ENCODE measurements at places on chromosomes 12 and 14.

- DNase-seq, result no peak
Observed at GRCh38 chr12:53459097-53459496, 7.2 kb downstream of the PCBP2 start.

GRCh38 chr12:113870035-113870434 is 96.1 kb downstream of the RBM19 start:
- DNase-seq, result no peak

DNA sequence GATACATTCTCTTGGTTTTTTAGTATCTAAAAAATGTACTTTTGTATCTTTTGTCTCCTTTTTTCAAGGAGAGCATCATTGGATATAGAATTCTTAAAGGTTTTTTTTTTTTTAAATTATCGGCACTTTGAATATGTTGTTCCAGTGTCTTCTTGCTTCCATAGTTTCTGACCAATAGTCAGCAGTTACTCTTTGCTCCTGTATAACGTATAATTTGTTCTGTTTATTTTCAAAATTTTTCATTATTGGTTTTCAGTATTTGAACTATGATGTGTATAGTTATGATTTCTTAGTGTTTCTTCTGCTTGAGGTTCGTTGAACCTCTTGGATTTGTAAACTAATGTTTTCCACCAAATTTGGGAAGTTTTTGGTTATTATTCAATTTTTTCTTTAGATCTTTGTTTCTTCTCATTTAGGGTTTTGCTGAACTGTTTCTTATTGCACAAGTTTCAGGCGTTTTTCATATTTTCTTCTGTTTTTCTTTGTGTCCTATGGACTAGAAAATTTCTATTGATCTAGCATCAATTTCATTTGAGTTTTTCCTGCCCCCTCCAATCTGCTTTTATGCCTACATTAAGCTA is 93.9 kb downstream of the PLBD1 start:
- no peak for DNase-seq

- DNase-seq, result peak; percentile 43
Observed at GRCh38 chr14:104723651-104724406, at the start of gene ADSS1. Gene ADSS1 (plus strand): TSS chr14:104724229. CDS start chr14:104724271, 42 bp downstream.

DNA sequence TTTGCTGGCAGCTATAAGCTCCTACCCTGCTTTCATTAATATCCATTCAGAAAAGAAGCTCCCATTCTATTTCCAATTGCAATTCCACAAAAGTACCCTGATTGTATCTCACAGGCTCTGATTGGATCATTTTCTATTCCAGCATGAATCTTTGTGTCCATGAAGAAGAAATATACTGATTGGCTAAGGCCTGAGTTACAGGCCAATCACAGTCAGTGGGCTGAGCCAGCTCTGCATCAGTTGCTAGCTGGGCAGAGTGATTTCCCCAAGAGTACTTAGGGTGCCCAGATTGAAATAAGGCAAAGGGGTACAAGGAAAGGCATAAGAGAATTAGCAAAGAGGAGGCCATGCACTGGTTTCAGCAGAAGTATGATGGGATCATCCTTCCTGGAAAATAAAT is 14.4 kb downstream of the ART4 start:
- DNase-seq, result no peak

DNA sequence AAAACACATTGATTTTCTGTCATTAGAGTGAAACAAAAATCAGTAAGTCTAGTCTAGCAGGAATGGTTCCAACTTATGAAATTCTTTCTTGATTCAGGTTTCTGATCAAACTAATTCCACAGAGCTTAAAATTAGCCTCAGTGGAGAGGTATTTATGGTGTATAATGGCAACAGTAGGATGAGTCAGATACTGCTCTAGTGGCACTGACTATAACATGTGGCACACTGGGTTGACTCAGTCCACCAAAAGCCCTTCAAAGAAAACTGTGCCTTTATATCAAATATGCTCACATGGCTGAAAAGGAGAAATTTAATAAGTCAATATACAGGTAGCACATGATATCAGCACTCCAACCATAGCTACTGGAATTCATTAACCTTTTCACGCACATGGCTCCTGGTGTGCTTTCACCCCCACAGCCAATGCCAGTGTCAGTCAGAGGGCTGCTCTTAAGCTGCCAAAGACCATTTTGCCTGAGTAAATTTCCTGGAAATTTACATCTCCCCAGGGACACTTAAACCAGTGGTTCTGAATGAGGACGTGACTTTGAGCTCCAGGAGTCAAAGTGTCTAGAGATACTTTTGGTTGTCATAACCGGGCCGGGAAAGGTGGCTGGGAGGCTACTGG is 21.7 kb upstream of the CATSPERB start:
- DNase-seq, result no peak

DNA sequence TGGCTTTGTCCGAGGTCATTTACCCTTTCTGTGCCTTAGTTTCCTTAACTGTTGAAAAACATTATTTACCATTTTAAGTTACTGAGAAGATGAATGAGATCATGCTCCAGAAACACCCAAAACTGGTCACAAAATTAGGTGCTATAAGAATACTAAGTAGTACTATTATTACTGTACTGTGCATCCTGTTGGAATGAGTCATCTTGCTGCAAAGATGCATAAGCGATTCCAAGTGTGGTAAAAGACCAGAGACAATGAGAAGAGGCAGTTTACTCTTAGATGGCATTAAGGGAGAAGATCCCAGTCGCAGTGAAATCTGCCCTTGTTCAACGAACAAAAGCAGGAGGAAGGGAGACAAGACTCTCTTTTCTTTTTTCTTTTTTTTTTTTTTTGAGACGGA is 4.2 kb upstream of the PLEKHA5 start:
- DNase-seq, result no peak

DNA sequence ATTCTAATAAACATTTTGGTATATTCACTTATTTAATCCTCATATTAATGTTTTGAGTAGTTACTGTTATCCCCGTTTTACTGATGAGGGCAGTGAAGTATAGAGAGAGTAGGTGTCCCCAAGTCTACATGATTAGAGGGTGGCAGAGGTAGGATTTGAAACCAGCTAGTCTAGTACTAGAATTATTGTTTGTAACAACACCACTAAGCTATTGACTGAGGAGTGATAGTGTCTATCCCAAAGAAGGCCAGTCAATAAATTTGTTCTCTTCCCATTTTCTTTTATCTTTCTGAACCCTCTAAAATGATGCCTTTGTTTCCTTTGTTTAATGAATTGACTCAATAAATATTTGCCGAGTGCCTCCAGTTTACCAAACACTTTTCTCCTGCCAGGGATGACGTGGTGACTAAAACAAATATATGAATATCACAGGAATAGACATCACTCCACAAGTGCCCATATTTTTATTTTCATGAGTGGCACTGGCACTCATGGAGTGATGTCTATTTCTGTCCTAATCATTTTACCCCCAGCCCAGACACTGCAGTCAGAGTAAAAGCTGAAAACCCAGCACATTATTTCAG is 247.5 kb downstream of the SLC16A7 start:
- DNase-seq, result no peak

DNA sequence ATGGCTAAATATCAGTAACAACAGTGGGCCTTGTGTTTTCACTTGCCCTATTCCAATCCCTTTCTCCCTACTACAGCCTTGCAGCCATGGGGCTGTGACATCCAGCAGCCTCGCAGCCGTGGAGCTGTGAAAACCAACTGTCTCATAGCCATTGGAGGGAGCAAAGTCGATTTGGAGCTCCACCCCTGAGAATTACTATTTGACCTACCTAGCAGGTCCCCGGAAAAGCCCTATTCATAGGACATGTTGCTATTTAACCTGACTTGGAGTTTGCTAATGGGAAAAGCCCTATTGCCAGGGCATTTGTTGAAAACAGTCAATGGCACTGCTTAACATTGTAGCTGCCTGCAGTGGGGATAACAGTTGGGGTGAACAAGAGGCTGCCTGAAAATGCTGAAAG is 33.3 kb downstream of the ERG28 start:
- no peak for DNase-seq

- peak; percentile 11 for DNase-seq
Observed at GRCh38 chr12:57063991-57064685, 14.2 kb upstream of the MYO1A start.

GRCh38 chr14:25042362-25043299 is 7.3 kb downstream of the STXBP6 start:
- DNase-seq, result no peak

DNA sequence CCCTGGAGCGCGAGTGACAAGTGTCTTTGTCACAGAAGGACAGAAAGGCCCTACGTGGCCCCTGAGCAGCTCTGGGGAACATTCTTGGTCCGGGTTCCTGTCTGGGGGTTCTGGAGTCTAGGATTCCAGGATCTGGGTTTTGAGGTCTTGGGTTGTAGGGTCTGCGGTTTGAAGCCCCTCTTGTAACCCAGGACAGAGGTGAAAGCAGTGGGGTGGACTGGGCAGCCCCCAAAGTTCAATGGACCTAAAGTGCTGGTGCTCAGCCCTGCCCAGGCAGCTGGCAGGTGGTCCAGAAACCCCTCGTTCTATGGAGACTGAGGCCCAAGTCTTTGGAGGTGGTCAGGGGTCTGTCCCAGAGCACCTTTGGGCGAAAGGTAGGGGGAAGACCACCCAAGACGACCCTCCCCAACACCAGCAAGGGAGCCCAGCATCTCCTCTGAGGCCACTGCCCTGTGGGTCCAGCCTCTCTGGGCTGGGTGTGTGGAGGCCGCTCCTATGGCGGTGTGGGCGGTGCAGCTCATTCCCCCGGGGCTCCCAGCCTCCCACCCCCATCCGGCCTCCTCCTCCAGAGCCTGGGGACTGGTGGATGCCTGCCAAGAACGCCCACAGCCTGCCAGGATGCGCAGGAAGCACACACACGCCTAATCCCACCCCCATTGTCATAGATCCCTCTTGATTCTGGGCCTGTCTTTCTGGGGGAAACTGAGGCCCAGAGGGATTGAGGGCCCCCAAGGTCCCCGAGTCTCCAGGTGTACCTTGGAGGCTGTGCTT is 30.2 kb upstream of the ANKRD9 start:
- DNase-seq, result no peak

GRCh38 chr14:92386165-92386564 is 63.2 kb downstream of the SLC24A4 start:
- DNase-seq, result no peak

DNA sequence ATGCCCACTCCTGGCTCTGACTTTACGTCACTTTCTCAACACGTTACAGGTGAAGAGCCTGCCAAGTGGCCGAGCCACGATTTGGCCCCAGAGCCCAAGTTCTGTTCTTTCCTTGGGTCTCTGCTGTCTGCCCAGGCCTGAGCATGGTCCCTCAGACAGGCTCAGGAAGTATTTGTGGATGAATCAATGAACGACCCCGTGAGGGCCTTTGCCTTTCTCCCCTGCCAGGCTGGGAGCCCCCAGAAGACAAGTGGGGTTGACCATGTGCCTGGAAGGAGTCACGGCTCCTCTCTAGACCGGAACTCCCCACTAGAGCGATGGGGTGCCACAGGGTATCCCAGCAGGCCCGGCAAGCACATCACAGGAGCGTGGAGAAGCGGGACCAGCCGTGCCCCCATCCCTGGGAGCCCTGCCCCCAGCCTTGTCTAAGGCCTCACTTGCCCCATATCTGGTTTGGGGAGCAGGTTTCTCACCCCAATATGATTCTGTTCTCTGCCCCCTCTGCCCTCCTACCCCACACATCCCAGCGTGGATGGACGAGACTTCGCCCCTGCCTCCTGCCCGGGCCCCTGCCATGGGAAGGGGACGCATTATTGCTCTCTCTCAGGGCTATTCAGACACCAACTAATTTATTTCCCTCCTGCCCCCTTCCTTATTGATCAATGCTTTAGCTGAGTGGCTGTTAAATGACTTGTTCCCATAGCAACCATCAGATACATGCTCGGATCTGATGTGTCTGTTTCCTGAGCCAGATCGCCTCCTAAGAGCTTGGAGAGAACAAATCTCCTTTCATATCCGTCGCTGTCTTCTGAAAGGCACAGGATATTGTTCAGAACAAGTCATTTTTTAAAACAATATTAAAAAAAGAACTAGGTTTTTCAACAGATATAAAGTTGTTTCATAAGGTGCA is 69.0 kb downstream of the DIO3 start:
- DNase-seq, result no peak

- peak; percentile 62 for DNase-seq
Observed at GRCh38 chr12:56129206-56129941, 1.3 kb downstream of the ESYT1 start.

DNA sequence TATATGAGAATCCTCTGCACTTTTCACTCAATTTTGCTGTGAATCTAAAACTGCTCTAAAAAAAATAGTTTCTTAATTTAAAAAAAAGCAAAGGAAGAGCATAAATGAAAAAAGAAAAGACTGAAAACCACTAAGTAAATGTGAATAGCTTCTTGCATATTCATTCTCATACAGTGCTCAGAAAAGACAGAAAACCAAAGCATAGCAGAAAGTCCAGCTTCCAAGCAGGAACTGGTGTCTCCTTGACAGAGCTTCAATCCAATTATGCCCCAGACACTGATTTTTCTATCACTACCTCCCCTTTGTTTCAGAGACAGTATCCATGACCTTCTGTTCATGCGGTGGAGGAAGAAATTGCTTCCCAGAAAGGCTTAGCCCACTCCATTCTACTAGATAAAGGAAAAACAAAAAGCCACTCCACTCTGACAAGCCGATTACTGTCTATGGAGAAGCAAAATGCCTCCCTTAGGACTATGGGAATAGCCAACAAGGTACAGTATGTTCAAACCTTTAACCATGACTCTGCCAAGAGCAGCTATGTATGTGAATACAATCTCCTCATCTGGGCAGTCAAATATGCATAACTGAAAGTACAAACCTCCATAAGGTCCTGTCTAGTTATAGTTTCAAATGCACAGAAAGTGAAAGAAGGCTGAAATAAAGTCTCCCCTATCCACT is 40.6 kb downstream of the ATF7 start:
- DNase-seq, result no peak

- no peak for DNase-seq
Observed at GRCh38 chr14:99080306-99080705, 191.7 kb downstream of the BCL11B start.

- no peak for DNase-seq
Observed at GRCh38 chr12:124326871-124327270, 32.0 kb downstream of the RFLNA start.

GRCh38 chr14:105358943-105359342 is 39.4 kb upstream of the TEX22 start:
- DNase-seq, result no peak

All from effector memory CD4-positive, alpha-beta T cell (primary cell).